Heart right ventricle (tissue), 16 donors: ENCODE measurements at places on chromosomes 1 and 21. TPM values are rescaled to one million over a fixed set of nuclear protein-coding genes. Genes with fewer than 3 reads are reported as not detected.

GRCh38 chr1:233520261-233521191 lies 93.4 kb upstream of the KCNK1 start:
- no peak for DNase-seq
- H3K27ac ChIP-seq: no peak overlapping the region
- H3K36me3 ChIP-seq: no peaks in the 10 kb centered on the region
- no peaks in the 10 kb centered on the region for H3K4me1 ChIP-seq
- no peaks in the 10 kb centered on the region for H3K27me3 ChIP-seq
- H3K4me3 ChIP-seq: no peak overlapping the region

- no peaks in the 10 kb centered on the region for H3K36me3 ChIP-seq
- DNase-seq: peak; percentile 77
- no peaks in the 10 kb centered on the region for H3K27me3 ChIP-seq
Measured at GRCh38 chr21:45975020-45975666, 6.4 kb upstream of the COL6A1 start.

GRCh38 chr1:88300752-88301263 lies 383.3 kb upstream of the PKN2 start:
- no peak overlapping the region for H3K27ac ChIP-seq
- no peaks in the 10 kb centered on the region for H3K4me1 ChIP-seq
- no peaks in the 10 kb centered on the region for H3K27me3 ChIP-seq
- no peak overlapping the region for H3K4me3 ChIP-seq

DNA sequence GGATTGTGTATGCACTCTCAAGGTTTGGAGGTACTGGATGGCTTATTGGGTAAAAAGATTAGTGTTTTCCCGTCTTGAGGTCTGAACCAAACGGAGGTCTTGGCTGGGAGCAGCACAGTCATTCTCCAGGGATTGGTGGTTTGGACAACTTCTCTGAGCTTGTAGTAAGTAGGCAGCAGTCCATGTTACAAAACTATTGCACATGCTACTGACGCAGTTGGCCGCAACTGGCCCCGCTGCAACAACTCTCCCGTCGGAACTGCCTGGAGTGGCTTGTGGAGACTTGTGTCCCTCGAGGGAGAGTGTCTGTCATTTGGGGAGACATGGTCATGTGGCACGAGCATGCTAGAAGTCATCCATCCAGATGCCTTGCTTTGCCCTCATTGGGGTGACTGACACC lies 276.0 kb downstream of the TM2D1 start:
- H3K4me1 ChIP-seq: peaks cover 96% of the 10 kb centered on the region
- no peaks in the 10 kb centered on the region for H3K36me3 ChIP-seq
- H3K27me3 ChIP-seq: no peaks in the 10 kb centered on the region
- peak; percentile 73 for DNase-seq

DNA sequence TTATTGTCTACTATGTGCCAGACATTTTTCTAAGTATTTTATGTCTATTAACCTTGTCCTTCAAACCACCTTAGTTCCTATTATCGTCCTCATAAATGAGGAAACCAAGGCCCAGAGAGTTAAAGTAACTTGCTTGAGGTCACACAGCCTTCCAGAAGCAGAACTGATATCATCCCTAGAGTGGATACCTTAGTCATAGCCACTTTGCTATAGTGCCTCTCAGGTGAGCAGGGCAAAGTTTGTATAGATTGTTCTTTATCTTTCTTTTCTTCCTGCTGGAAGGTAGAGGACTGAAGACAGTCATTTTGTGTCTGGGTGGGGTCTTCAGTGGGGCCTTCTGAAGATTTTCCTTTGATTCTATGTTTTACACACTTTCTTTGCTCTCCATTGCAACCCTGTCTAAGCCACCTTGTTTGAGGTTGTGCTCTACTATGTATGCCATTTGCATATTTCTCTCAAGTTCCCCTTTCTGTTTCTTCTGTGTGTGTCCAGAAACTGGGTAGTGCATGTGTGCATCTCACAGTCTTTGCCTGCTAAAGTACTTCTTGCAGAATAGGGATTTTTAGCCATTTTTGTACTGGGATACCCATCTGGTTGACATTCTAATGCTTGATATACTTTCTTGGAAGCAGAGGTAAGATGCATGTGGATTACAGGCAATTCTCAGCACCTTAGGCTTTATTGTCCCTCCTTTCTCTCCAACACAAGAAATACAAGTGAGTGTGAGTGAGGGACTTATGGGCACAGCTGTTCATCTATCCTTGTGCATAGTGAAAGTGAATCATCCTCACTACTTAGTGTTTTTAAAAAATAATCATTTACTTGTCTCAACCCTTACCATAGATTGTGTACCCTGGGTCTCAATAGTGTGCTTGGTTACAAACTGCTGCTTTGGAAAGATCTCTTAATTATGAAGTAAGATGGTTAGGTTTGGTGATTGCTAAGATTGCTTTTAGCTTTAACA lies 207.6 kb upstream of the HMCN1 start:
- no peak overlapping the region for H3K4me3 ChIP-seq
- no peak overlapping the region for H3K27ac ChIP-seq
- no peaks in the 10 kb centered on the region for H3K27me3 ChIP-seq
- DNase-seq: no peak
- H3K4me1 ChIP-seq: no peaks in the 10 kb centered on the region

GRCh38 chr1:248891758-248892157 lies 14.3 kb upstream of the PGBD2 start:
- no peak overlapping the region for H3K27ac ChIP-seq
- no peak for DNase-seq
- H3K36me3 ChIP-seq: no peaks in the 10 kb centered on the region
- no peak overlapping the region for H3K4me3 ChIP-seq

DNA sequence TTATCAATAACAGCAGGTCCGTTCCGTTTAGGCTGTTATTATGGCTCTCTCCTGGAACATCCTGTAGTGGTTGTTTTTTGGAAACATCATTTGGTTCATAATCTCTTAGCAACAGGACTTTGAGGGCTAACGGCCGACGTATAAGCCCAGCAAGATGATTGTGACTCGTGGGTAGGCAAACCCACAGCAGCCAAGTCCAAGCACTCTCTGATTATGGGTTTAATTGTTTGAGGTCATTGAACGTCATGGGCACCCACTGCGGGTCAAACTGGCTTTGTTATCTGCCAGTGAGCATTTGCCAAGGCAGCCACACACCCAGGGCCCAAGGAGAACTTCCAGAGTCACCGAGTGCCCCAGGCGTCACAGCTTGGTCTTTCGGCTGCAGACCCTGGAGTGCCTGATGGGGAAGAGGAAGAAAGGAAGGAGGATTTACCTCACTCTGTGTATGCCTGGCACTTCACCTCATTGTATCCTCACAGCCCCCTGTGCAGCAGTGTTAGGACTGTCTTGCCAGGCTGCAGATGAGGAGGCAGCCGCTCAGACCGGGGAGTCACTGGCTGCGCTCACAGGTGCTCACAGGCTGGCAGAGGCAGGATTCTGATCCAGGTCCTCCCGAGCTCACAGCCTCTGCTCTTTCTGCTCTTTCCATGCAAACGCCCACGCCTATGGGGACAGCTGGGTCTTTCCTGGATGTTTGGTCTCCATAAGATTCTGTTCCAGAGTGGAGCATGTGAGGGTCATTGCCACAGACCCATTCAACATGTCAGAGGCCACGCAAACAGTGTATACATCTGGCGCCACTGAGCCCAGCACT lies 30.8 kb upstream of the EPS8L3 start:
- H3K36me3 ChIP-seq: no peaks in the 10 kb centered on the region
- peaks cover 33% of the 10 kb centered on the region for H3K4me1 ChIP-seq
- peak overlapping the region; percentile 47 for H3K27ac ChIP-seq
- no peaks in the 10 kb centered on the region for H3K27me3 ChIP-seq
- H3K4me3 ChIP-seq: no peak overlapping the region

GRCh38 chr1:152515434-152515783 lies 1.1 kb downstream of the CRCT1 start:
- no peak overlapping the region for H3K27ac ChIP-seq
- H3K27me3 ChIP-seq: no peaks in the 10 kb centered on the region
- no peak for DNase-seq
- H3K4me3 ChIP-seq: peak overlapping the region; percentile 9
- no peaks in the 10 kb centered on the region for H3K36me3 ChIP-seq

DNA sequence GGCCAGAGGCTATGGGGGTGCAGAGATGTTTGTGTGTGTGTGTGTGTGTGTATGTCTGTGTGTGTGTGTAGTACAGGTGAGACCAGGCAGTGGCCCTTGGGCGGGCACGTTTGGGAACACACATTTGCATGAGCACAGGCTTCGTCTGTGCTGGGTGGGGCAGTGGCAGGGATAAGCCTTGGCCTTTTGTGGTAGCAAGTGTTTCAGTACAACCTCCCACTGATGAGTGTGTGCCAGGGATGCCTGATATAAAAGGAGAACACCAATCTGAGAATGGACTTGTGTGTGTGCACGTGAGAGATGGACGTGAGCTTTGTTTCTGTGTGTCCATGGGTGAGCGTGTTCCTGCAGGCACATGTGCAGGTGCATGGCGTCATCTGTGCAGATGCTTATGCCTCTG lies 3.0 kb downstream of the NTRK1 start:
- no peak overlapping the region for H3K27ac ChIP-seq
- no peak overlapping the region for H3K4me3 ChIP-seq
- H3K36me3 ChIP-seq: no peaks in the 10 kb centered on the region
- H3K4me1 ChIP-seq: peaks cover 26% of the 10 kb centered on the region
- DNase-seq: no peak

DNA sequence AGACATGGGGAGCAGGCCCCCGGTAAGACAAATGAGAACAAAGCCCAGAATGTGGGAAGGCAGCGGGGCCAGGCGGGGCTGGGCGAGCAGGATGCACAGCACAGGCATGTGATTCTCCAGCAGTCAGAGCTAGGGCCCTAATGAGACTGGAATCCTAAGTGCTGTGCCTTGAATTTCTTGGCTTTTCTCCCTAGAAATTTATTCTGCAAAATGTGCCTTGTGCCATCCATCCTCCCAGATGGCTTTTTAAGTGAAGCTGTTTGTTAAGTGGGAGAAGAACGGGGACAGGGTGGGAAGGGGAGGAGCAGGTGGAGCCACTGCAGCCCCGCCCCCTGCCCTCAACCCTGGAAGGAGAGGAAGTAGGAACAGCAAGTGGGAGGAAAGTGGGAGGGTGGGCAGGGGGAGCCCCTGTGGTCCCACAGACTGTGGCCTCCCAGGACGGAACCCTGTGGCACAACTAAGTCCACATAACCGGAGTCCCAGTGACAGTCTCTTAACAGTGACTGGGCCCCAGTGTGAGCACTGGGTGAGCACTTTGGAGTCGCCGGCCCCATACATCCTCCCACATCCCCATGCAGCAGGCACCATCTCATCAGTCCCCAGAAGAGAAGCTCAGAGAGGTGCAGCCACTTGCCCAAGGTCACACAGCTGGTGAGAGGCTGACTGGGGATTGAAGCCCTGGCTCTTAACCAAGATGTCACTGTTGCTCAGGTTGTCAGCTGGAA lies 216.9 kb downstream of the MATN1 start:
- H3K4me1 ChIP-seq: no peaks in the 10 kb centered on the region
- no peak overlapping the region for H3K27ac ChIP-seq
- H3K4me3 ChIP-seq: no peak overlapping the region
- H3K36me3 ChIP-seq: no peaks in the 10 kb centered on the region
- no peak for DNase-seq

DNA sequence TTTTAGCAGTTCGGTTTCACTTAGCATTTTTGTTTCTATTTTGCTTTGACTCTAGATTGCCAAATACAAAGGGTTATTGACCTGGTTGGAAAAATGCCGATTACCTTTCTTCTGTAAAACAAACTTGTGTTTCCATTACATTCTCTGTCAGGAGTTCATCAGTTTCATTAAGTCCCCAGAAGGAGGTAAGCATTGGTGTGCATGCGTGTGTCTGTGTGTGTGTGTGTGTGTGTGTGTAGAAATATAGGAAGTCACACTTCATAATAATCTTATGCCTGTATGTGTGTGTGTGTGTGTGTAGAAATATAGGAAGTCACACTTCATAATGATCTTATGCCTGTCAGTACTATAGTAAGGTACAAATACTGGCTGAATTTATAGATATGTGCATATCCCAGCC lies 10.0 kb downstream of the RGSL1 start:
- H3K27me3 ChIP-seq: no peaks in the 10 kb centered on the region
- H3K27ac ChIP-seq: no peak overlapping the region
- no peak for DNase-seq
- H3K36me3 ChIP-seq: no peaks in the 10 kb centered on the region

DNA sequence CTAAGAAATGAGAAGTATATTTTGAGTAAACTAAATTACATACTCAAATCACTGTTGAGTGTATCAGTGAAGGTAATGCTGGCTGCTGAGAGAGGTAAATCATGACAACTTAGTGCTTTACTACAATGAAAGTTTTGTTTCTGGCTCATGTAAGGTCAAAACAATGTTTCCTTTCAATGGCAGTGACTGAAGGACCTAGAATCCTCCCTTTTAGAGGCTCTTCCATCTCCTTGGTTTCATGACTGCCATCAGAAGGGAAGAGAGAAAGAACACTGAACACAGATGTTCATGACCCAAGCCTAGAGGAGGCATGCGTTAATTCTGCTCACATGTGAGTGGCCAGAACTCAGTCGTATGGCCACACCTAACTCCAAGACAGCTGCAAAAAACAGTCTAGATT lies 130.6 kb downstream of the AKT3 start:
- no peaks in the 10 kb centered on the region for H3K27me3 ChIP-seq
- H3K4me3 ChIP-seq: no peak overlapping the region
- no peaks in the 10 kb centered on the region for H3K36me3 ChIP-seq
- no peak overlapping the region for H3K27ac ChIP-seq
- DNase-seq: no peak

- H3K27me3 ChIP-seq: no peaks in the 10 kb centered on the region
- peak overlapping the region; percentile 57 for H3K27ac ChIP-seq
- H3K4me3 ChIP-seq: peak overlapping the region; percentile 76
- peak; percentile 33 for DNase-seq
Measured at GRCh38 chr21:44816761-44817505, 929 bp downstream of the SUMO3 start.

DNA sequence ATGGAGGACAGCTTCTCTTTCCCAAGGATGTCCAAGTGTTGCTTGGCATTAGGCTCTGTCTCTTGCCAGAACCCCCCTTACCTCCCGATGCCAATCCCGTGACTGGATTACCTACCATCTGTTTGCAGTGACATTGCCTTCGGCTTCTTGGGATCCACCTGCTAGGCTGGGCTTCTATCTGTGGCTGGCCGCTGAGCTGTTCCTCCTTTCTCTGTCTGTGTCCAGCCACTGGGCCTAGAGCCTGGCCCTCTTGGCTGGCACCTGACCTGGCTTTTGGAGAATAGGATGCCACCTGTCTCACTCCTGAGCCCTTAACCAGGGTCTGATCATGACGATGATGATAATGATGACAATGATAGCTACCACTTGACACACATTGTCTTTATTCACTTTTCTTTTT lies 41.6 kb upstream of the STUM start:
- DNase-seq: no peak
- H3K4me1 ChIP-seq: no peaks in the 10 kb centered on the region
- H3K27me3 ChIP-seq: peaks cover 24% of the 10 kb centered on the region
- H3K36me3 ChIP-seq: no peaks in the 10 kb centered on the region
- H3K27ac ChIP-seq: no peak overlapping the region

SCCPDH gene
- total RNA-seq: 27.4 TPM

TSPEAR gene
- 1.1 TPM for total RNA-seq

MROH9 gene
- not detected for total RNA-seq

HSF2BP gene
- total RNA-seq: not detected

ADAMTS5 gene
- 4.4 TPM for total RNA-seq

ARTN gene
- 0.62 TPM for total RNA-seq
